ENCODE measurements at places on chromosomes 11 and 22.
A peak's percentile ranks its signal among the peaks of the same experiment; 100 is the strongest.

DNA sequence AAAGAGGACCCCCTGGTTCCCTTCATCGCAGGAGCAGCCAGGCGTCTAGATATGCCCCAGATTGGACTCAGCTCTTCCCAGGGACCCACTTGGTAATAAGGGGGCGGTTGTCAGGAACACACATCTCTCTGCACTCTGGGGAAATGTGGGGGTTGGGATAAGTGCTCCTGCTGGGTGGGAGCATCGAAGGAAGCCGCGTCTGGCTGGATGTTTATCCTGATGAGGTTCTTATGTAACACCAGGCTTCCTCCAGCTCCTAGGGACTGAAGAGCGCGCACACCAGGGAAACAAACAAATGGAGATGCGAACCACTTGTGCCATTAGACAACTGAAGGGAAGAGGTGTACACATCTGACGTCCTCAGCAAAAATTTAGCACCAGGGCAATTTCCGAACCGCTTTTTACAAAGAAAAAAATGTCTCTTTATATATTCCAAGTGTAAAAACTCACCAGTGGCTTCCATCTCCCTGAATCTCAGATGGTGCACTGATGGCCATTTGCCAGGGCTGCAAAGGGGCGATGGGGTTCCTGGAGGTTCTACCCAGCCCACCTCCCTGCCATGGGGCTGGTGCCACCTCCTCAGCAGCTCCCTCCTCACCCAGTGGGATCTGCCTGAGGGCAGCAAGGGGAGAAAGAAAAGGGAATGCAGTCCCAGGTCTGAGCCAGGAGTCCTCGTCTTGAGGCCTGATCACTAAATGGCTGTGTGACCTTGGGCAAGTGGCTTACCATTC lies 89.4 kb downstream of the PKNOX2 start:
- no peak for DNase-seq

DNA sequence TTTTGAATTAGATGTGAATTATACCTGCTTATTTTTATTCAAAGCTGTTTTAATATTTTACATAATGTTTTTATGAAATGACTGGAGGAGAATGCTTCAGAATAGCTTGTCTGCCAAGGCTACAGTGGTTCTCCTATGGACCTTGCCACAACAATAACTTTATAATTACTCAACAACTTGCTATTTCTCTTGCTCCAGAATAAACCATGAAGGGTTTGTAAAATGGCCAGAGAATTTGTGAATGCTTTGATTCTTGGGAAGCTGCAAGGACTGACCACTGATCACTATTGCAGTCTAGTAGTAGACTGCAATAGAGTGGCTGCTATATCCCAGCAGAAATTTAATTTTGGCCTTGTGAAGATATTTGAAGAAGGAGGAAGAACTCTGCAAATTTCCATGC lies 199.7 kb downstream of the FAT3 start:
- DNase-seq: no peak

DNA sequence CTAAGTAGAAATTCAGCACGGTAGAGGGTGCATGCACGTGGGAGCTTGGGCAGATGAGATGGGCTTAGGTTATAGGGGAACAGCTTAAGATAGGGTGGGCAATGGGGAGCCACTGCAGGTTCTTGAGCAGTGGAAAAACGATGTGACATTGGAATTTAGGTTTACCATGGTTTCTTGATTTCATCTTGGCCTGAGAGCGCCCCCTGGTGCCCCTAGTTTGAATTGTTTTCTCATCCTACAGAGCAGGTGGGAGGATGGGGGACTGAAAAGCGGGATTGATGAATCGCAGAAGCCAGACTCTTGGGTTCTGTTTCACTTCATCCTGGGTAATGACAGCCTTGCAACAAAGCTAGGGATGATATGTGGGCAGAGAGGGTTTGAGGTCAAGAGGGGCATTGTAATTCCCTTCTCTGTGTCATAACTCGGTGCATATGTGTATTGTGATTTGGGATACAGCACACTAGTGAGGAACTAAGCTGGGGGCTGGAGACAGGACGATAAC lies 6.7 kb upstream of the MCAM start:
- peak; percentile 78 for DNase-seq

- no peak for DNase-seq
Measured at GRCh38 chr11:80669620-80670019, 1228.8 kb upstream of the TENM4 start.

DNA sequence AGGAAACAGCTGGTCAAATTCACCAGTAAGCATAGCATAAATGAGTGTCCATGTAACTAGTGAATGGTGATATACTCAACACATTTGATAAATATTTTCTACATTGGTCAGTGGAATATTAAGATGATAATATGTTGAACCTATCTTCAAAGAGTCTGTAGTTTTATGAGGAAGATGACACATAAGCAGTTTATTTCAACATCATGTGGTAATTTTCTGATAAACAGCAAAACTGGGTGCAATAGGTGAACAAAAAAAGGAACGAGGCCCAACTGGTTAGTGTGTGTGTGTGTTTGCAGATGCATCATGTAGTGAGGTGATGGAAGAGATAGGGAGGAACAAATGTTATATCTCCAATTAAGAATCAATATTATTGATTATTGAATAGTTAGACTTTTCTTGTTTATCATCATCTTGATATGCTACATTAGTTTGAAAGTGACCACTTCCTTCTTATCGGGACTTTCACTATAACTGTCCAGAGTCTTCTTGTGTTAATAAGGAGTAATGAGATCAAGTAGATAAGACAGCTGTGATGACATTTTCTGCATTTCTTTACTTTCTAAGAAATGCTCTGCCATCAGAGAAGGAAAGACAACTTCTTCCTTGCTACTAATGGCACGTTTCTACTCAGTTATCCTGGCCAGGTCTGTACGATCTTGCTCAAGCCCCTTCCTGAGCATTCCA lies 270.7 kb downstream of the ETS1 start:
- no peak for DNase-seq

DNA sequence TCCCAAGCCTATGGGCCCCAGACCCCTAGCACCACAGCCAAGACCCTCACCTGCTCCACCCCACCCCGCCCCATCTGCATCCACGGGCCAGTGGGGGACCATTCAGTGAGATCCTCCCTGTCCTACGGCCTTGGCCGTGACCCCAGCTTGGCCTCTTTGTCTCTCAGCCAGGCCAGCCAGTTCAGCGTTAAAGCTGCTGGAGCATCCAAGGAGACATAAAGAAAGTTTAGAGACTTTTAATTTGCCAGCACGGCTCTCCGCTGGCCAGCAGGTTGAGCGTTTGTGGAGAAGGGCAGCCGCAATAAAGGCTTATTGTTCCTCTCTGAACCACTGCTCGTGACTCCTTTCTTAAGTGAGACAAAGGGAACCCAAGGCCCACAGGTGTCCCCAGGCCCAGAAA lies 49.3 kb upstream of the LMO1 start:
- no peak for DNase-seq

- DNase-seq: no peak
Measured at GRCh38 chr22:25692397-25693267, 49.4 kb upstream of the MYO18B start.

- DNase-seq: no peak
Measured at GRCh38 chr22:20904008-20904979, 12.9 kb upstream of the CRKL start.

DNA sequence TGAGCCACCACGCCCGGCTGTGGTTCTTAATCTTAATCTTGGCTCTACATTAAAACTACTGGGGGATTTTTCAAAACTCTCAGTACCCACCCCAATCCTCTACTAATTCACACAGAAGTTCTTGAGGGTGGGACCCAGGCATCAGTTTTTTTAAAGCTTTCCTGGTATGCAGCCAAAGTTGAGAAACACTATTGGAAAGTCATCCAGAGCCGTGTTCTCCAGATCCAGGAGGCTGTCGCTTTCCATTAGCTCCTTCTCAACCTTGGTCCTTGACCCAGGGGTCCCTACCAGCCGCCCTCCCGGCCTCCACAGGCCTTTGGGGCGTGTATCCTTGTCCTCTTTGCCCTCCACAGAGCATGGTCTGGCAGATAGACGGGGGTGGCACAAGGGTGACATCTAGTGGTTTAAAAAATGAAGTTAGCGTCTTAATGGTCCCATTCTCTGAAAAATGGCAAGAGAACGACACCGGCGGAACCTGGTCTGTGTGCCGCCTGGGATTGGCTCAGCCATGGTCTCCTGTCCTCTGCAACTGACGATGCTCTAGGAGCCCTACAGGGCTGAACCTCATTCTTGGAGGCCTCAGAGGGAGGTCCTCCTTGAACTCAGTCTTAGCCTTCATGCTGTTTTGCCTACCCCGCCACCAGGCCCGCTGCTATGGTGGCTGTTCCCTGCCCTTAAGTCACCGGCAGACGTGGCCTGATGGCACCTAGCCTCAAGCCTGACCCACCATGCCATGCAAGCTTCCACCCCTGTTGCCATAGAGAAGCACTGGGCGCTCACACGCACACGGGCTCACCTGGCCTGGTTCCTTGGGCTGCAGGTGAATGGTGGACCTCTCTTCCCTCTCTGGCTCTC lies 152.0 kb upstream of the SYN3 start:
- no peak for DNase-seq

DNA sequence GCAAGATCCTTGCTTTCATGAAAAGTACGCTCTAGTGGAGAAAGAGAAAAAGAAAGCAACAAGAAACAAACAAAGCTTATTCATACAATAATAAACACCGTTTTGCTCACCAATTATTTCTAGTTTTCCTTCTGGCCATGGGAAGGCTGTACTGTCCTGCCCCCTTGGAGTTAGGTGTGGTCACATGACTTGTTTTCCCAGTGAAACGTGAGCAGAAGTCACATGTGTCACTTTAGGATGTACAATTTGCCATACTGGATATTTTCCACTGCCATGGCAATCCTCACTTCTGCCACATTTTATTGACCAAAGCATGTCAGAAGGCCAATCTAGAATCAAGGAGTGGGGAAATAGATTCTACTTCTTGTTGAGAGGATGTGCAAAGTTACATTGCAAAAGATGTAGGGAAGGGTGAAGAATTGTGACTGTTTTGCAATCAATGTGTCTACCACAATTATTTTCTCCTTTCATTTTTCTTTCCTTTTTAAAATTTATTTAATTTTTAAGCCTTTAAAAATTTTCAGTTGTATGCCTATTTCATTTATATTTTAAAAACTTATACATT lies 24.3 kb upstream of the TRAF6 start:
- no peak for DNase-seq

- DNase-seq: peak; percentile 46
Measured at GRCh38 chr22:25447067-25447685, 117.3 kb upstream of the GRK3 start.

GRCh38 chr11:78262691-78263090 lies 74.0 kb downstream of the USP35 start:
- DNase-seq: no peak

DNA sequence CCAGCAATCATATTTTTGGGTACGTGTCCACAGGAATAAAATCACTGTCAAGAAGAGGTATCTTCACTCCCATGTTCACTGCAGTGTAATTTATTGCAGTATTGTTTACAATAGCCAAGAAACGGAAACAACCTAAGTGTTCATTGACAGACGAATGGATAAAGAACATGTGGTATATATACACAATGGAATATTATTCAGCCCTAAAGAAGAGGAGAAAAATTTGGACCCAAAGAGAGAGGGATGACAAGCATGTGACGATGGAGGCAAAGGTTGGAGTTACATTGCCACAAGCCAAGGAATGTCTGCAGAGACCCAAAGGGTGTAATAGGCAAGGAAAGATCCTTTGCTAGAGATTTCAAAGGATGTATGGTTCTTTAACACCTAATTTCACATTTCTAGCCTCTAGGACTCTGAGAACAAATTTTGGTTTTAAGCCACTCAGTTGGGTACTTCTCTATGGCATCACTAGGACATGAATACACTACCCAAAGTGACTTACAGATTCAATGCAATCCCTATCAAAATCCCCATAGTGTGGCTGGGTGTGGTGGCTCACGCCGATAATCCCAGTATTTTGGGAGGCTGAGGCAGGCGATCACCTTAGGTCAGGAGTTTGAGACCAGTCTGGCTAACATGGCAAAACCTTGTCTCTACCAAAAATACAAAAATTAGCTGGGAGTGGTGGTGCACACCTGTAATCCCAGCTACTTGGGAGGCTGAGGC lies 31.1 kb upstream of the TOP3B start:
- DNase-seq: no peak

- DNase-seq: no peak
Measured at GRCh38 chr11:132028380-132029240, 658.2 kb downstream of the NTM start.

- DNase-seq: no peak
Measured at GRCh38 chr22:47789171-47789570, 1026.7 kb downstream of the TBC1D22A start.

GRCh38 chr11:57597461-57597915 lies at the start of gene SERPING1:
TSS of gene SERPING1 (plus strand) at chr11:57597685. CDS start at chr11:57598271, 586 bp downstream.
- peak; percentile 71 for DNase-seq

DNA sequence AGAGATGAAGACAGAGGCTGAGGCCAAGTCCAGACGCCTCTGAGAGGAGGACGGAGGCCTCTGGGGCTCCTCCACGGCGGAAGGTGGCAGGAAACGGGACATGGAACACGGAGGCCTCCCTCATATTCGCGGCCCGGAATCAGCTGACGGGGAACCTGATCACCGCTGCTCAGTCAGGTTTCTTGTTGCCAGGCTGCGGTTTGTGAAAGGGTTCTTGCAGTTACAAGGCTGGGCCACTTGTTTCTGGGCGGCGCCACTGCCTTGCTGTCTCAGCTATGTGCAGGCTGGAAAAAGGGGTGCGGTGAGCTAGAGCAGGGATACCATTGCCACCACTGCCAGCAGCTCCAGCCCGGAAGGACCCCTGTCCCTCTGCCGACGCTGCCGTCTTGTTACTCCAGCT lies 10.0 kb upstream of the MMP1 start:
- DNase-seq: no peak

DNA sequence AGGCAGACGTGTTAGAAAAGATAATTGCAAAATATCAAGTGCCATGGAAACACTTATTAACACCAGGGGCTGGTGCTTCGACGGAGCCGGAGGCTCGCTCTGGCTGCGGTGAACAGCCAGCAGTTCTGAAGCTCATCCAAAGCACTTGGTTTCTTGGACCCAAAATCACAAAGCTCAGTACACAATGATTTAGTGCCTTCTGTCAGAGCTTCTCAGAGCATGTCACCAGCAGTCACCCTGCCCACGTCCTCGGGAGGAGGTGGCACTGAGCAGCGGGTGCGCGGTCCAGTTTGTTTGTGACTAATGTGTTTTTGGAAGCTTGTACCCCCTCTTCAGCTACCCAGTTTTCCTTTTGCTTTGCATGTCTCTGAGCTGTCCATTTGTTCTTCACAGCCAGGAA lies 58.7 kb upstream of the KIRREL3 start:
- DNase-seq: no peak

DNA sequence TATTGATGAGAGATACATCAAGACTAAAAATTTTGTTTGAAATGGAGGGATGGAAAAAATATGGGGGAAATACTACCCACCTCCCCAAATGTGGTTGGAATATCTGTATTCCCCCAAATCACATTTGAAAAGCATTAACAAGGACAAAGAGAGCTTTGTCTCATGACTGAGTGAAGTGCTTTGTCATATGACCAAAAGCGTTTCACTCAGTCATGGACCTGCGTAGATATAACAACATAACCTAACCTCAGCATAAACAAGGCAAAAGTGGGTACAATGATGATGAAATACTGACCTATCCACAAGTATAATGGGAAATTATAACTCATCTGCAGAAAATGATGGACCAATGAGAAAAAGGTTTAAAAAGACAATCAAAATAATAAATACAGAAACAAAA lies 418.3 kb downstream of the TBC1D22A start:
- DNase-seq: no peak

- no peak for DNase-seq
Measured at GRCh38 chr11:71307811-71308645, 55.7 kb upstream of the SHANK2 start.

- DNase-seq: no peak
Measured at GRCh38 chr22:38712486-38713207, 6.9 kb downstream of the GTPBP1 start.

- DNase-seq: no peak
Measured at GRCh38 chr11:24373516-24373915, 123.3 kb upstream of the LUZP2 start.

All from left hindlimb (tissue), 1 donor.